ENCODE measurements at places on chromosomes 16 and 17.

GRCh38 chr17:79814974-79815835 lies 18.3 kb upstream of the CBX8 start:
- DNase-seq, result no peak

DNA sequence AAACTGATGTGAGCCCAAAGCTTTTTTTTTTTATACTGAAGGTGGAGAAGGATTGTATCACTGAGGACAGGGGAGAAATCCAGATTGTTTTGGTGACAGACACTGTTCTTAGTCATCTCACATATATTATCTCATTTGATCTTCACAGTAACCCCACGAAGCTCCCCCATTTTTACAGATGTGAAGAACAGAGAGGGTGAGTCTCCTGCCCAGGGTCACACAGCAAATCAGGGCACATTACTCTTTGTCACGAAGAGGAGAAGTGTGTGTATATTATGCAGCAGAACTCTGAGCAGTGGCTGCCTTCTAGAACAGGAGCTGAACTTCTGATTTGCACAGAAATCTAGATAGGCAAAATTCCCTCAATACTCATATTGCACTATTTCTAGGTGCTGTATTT lies 504.3 kb downstream of the XYLT1 start:
- DNase-seq, result no peak

- DNase-seq, result no peak
Observed at GRCh38 chr17:7897090-7897489, 8.5 kb downstream of the CHD3 start.

DNA sequence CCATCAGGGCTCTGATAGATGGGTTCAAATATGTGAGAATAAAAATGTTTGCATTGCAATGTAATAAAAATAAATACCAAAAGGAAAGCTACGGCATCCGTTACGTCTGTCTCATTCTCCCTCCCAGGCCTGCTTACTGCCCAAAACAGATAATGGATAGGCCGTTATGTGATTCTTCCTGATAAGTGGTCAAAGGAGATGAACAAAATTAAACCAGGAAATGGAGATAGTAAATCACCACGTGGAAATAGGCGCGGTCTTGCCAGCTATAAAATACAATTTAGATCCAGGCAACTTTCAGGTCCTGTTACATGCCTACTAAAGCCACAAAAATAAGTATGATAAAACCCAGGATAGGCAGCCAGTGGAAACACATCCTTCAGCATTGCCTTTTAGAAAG lies 49.5 kb upstream of the CCL1 start:
- DNase-seq, result no peak

- DNase-seq, result no peak
Observed at GRCh38 chr17:77973953-77974352, 15.4 kb downstream of the TNRC6C start.

GRCh38 chr17:73896966-73897365 lies 252.7 kb upstream of the SDK2 start:
- no peak for DNase-seq

GRCh38 chr16:24819462-24820040 lies 26.2 kb upstream of the SLC5A11 start:
- DNase-seq, result no peak

- DNase-seq, result no peak
Observed at GRCh38 chr17:15169676-15170075, 95.5 kb downstream of the PMP22 start.

GRCh38 chr17:38910325-38910724 lies 15.1 kb upstream of the LASP1NB start:
- DNase-seq, result no peak

GRCh38 chr17:7004398-7005253 lies 7.8 kb upstream of the RNASEK start:
- DNase-seq, result no peak

DNA sequence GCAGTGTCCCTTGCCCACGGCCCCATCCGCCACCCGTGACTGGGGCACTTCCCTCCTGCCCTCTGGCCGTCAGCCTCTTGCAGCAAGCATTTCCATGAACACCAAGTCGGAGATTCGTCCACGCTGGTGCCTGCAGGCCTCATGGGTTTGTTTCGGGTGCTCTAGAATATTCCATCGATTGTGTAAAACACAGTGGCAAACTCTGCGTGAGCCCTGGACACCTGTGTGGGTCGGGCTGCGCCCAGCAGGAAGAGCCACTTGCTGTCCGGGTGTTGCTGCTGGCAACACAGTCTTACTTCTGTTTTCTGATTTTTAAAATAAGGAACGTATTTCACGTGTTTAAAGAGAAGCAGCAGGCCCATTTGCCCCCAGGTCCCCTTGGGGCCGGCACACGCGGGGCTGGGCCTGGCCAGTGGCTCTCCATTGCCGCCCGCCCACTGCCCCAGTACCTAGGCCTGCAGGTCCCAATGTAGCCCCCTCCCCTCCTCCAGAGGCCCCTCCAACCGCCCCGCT lies 10.0 kb downstream of the CYBC1 start:
- no peak for DNase-seq

DNA sequence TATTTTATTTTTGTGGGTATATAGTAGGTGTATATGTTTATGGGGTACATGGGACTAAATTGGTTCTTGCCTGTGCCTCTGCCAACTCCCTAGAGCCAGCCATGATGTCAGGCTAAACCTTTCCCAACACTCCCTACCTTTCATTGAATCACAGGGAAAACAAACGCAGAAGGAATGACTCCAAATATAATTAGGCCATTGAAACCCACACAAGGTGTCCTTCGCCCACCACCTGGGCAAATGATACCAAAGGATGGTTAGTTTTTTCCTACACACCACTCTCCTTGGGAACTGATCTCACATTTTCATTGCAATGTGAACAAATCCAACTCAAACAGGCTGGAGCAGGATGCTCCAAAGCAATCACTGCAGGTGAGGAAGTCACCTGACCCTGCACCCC lies 27.5 kb downstream of the WSB1 start:
- DNase-seq, result no peak

- no peak for DNase-seq
Observed at GRCh38 chr17:41474863-41475262, 6.1 kb downstream of the KRT35 start.

GRCh38 chr17:48444516-48445247 lies 14.7 kb upstream of the SKAP1 start:
- DNase-seq, result no peak

DNA sequence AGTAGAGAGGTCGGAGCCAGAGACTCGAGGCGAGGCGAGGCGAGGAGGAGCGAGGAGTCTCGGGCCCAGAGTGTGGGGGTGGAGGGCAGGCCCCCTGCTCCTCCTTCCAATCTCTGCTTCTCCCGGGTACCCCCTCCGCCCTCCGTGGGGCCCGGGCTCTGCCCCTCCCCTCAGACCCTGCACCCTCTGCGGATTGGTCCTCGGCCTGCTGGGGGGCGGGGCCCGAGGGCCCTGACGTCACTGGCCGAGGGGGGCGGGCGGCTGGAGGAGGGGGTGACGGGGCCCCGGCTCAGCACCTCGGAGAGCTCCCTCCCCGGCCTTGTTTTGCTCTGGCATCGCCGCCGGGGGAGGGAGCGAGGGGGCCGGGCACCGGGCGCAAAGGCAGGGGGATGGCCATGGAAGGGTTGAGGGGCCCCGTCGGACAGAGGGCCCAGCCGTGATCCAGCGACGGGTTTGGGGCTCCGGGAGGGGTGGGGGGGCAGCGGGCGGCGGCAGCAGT lies at the start of gene RUNDC3A:
TSS of gene RUNDC3A (plus strand) at position 282 of the 499 bp plus-strand sequence. CDS start 232 bp downstream, outside the sequence.
- peak; percentile 71 for DNase-seq

- peak; percentile 29 for DNase-seq
Observed at GRCh38 chr17:3683054-3683511, 12.9 kb downstream of the P2RX5 start.

DNA sequence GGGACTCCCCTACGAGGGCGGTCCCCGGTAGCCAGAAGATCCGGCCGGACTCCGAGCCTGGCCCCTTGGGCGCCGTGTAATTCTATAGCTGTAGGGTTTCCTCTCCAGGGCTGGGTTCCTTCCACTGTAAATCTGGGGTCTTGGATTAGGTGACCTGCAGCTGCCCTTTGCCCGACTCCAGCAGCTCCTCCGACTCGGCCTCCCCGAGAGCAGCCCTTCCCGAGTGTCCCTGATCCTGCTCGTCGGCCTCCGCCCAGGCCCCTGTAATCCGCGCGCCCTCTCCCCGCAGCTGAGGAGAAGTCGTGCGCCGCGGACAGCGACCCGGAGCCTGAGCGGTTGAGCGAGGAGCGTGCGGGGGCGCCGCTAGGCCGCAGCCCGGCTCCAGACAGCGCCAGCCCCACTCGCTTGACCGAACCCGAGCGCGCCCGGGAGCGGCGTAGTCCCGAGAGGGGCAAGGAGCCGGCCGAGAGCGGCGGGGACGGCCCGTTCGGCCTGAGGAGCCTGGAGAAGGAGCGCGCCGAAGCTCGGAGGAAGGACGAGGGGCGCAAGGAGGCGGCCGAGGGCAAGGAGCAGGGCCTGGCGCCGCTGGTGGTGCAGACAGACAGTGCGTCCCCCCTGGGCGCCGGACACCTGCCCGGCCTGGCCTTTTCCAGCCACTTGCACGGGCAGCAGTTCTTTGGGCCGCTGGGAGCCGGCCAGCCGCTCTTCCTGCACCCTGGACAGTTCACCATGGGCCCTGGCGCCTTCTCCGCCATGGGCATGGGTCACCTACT lies 5.5 kb downstream of the TBX2 start:
- no peak for DNase-seq

GRCh38 chr16:63737633-63738032 lies 1384.2 kb downstream of the CDH11 start:
- no peak for DNase-seq

- no peak for DNase-seq
Observed at GRCh38 chr16:22945361-22945760, 131.4 kb downstream of the HS3ST2 start.

- DNase-seq, result no peak
Observed at GRCh38 chr16:15608398-15609285, 34.3 kb downstream of the MARF1 start.

DNA sequence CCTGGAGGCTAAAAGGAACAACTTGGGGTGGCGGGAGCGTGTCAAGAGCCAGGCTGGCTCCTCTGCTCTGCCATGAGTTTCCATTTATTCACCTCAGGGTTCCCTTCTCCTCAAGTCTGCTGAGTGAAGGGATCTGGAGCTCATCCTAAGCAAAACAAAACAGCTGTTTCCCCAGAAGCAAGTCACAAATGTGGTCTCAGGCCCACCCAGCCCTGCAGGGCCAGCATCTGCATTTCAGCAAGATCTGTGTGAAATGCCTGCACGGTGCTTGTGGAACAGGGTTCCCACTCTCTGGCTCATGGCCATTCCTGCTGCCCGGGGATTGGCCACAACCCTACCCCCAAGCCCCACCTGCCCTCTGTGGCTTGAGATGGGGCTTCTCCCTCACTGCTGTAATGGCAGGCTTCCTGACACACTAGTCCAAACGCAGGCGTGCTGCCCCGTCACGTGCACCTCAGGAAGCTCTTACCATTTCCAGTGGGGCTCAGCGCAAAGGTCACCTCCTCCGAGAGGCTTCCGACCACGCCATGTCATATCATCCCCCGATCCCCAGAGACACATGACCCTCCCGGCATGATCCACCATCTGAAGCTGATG lies 2.3 kb downstream of the SLC38A8 start:
- no peak for DNase-seq

DNA sequence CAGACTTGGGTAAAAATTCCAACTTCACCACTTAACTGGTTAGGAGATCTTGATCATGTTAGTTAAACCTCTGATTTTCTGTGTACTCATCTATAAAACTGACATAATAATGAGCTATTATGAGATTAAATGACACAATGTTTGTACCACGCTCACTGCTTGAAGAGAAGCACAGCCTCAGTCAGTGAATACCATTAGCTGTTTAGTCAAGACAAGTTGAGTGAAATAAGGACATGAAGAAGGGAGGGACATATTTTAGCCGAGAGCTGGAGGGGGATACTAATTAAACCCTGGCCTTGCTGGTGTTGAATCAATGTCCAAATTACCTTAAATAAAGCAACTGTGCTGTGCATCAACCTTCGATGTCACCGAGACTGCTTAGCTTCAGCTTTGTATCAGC lies 105.1 kb upstream of the TOX3 start:
- DNase-seq, result no peak

GRCh38 chr17:78613416-78613815 lies 36.2 kb upstream of the DNAH17 start:
- no peak for DNase-seq

- DNase-seq, result no peak
Observed at GRCh38 chr16:80909720-80910119, 97.0 kb downstream of the CMC2 start.

- DNase-seq, result no peak
Observed at GRCh38 chr16:84925773-84926372, 85.5 kb downstream of the ZDHHC7 start.

DNA sequence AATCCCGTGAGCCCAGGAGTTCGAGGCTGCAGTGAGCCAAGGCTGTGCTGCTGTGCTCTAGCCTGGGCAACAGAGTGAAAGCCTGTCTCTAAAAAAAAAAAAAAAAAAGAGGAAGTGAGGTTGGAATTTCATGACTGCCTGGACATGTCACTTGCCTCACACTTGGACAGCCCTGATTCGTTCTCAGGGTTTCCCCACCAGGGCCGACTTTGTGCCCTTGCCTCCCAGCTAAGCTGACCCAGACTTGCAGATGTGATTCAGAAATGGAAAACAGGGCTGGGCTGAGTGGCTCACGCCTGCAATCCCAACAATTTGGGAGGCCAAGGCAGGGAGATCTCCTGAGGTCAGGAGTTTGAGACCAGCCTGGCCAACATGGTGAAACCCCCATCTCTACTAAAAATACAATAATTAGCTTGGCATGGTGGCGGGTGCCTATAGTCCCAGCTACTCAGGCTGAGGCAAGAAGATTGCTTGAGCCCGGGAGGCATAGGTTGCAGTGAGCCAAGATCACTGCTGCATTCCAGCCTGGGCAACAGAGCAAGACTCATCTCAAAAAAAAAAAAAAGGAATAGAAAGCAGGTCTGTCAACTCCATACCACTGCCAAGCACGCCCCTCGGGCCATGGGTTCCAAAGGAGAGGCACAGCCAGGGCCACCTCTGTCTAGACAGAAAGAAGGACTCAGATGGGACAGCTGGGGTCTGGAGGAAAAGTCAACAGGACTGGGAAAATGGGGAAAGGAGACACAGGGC lies 46.9 kb downstream of the SOCS1 start:
- DNase-seq, result no peak

- no peak for DNase-seq
Observed at GRCh38 chr17:5194346-5194745, 2.7 kb upstream of the ZNF594 start.

- no peak for DNase-seq
Observed at GRCh38 chr17:14048169-14048568, 21.1 kb upstream of the COX10 start.

GRCh38 chr16:85303354-85303883 lies 191.1 kb upstream of the CIBAR2 start:
- peak; percentile 63 for DNase-seq

DNA sequence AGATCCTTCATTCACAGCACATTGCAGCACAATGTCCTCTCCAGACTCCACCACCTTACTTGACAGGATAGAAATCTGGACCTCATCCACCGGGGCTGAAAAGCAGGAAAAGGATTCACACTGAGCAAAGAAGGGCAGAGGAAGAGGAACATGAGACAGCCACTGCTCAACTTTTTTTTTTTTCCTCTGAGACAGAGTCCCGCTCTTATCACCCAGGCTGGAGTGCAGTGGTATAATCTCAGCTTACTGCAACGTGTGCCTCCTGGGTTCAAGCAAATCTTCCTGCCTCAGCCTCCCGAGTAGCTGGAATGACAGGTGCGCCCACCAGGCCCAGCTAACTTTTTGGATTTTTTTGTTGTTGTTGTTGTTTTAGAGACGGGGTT lies 34.4 kb downstream of the PECAM1 start:
- no peak for DNase-seq

All from stimulated activated CD4-positive, alpha-beta T cell treated with anti-CD3 and anti-CD28 coated beads, TNF-alpha, amount 100 ng/mL, for 24 hours (primary cell).